Right atrium auricular region (tissue), 2 donors: ENCODE measurements at places on chromosomes 12 and 14. TPM values are rescaled to one million over a fixed set of nuclear protein-coding genes. Genes with fewer than 3 reads are reported as not detected.

DNA sequence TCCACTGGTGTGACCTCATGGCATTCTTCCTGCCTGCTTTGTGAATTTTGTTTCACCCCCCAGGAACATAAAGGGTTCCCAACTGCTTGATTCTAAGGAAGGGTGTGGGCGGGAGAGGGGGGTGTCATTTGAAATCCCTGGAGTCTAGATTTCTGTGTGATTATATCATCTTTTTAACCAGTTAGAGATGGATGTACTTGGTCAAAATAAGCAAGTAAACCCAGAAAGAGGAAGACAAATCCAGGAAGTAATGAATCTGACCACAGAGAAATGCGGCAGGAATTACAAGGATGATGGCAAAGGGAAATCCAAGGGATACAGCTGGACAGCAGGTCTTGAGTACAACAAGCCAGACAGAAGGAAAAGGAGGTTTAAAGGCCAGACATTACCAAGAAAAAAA lies 38.9 kb downstream of the DMAC2L start:
- DNase-seq: no peak

TRHDE gene
- total RNA-seq: 3.4 TPM

IFNG-AS1 gene
- total RNA-seq: not detected

DNA sequence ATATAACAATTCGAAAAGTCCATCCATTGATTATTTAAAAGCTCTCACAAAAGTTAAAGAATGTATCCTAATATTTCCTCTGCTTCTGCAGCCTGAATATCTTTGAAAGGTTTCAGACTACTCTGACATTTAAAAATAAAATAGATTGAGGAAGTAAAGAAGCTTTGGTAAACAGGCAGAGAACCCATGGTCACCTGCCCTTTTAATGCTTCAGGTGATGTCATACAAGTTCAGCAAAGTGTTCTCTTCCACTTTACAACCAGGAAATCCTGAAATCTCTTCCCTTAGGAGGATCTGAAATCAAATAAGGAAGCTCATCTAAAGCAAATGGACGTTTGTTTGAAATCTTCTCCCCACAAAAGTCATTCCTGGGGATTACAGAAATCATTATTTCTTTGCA lies 322.4 kb downstream of the PDZRN4 start:
- DNase-seq: no peak

DNA sequence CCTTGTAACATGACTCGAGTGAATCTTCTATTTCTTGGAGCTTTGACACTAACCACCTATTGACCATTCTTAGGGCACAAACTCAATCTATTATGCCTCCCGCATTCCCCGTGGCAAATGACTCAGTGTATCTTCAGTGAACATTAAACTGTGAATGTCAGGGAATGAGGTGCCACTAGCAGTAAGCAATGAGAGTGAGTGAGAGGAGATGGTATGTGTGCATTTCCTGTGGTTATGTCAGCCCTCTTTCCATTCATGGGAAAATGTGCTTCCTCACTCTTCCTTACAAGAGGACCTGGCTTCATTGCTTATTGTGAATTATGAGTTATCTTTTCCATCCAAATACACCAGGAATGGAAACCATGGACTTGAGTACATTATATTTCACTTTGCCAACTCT lies 229.2 kb downstream of the EMP1 start:
- DNase-seq: no peak

- DNase-seq: peak; percentile 40
Observed at GRCh38 chr14:105845725-105846309, 319.4 kb downstream of the TMEM121 start.

JPH4 gene
- total RNA-seq: 0.39 TPM

- no peak for DNase-seq
Observed at GRCh38 chr14:96792003-96792402, 5.2 kb upstream of the VRK1 start.

UNC119B gene
- total RNA-seq: 8.9 TPM

DNA sequence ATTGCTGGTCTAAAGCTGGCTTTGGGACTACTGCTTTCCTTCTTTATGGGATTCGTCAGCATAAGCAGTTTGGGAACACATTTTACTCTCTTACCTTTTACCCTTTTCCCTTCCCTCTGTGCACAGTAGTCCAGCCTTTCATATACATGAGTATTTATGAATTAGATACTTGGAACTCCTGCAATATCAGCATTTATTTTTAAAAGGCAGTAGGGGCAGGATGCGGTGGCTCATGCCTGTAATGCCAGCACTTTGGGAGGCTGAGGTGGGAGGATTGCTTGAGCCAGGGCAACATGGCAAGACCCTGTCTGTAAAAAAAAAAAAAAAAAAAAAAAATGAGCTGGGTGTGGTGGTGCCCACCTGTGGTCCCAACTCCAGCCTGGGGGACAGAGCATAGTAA lies 3.0 kb downstream of the NUBPL start:
- no peak for DNase-seq

SLCO1B1 gene
- not detected for total RNA-seq

DNA sequence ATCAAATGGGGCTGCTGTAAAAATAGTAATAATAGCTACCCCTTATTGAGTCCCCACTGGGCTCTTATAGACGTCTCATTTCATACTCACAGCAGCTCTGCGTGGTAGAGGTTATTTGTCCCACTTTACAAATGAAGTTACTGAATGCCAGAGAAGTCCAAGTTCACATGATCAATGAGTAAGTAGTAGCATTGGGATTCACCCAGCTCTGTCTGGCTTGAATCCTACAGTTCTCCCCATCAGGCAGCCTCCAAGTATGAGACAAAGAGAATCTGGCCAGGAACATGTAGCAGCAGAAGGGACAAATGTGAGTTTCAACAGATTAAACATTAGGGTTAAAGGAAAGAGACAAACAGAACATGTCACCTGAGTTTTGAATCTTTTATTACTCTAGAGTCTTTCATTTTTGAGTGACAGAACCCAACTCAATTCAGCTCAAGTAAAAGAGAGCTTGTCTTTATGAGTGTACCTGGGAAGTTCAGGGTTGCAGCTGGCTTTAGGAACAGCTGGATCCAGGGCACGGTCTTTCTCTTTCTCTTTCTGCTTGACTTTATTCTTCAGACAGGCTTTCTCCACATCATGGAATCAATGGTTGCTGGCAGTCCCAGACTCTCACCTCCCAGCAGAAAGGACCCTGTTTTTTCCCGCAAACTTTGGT lies 64.1 kb upstream of the JDP2 start:
- DNase-seq: no peak

GRCh38 chr14:87566991-87567390 lies 426.0 kb downstream of the GALC start:
- DNase-seq: no peak

GRCh38 chr14:51653079-51653774 lies 1.5 kb downstream of the FRMD6 start:
- DNase-seq: no peak

PTPRQ gene
- 17.6 TPM for total RNA-seq

PIWIL1 gene
- total RNA-seq: not detected

STAC3 gene
- 0.59 TPM for total RNA-seq

DNA sequence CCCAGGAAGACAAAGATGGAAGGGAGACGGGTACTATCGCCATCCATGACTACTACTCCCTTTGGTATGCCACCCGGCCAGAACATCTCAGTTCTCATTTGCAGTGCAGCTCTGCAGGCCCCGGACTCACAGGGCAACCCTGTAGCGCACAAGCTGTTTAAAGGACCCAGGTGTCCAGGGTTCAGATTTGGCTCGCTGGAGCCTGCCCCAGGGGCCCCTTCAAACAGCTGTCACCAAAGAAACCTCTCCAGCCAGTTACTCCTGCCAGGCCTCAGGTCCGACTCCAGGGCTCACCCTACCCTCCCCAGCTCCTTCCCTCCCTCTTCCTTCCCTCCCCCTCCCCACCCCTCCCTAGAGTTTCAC lies 5.5 kb upstream of the CHD4 start:
- DNase-seq: no peak

GRCh38 chr14:21039585-21040369 lies 2.4 kb upstream of the RNASE7 start:
- DNase-seq: no peak

DNA sequence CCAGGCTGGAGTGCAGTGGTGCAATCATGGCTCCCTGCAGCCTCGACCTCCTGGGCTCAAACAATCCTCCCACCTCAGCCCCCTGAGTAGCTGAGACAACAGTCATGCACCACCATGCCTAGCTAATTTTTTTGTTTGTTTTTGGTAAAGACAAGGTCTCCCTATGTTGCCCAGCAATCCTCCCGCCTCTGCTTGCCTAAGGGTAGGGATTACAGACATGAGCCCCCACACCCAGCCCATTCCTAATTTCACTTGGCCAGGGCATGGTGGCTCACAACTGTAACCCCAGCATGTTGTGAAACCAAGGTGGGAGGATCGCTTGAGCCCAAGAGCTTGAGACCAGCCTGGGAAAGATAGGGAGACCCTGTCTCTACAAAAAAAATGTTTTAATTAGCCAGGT lies 9.1 kb downstream of the DAD1 start:
- no peak for DNase-seq

GRCh38 chr12:66516133-66516532 lies 162.7 kb downstream of the GRIP1 start:
- DNase-seq: no peak

DNA sequence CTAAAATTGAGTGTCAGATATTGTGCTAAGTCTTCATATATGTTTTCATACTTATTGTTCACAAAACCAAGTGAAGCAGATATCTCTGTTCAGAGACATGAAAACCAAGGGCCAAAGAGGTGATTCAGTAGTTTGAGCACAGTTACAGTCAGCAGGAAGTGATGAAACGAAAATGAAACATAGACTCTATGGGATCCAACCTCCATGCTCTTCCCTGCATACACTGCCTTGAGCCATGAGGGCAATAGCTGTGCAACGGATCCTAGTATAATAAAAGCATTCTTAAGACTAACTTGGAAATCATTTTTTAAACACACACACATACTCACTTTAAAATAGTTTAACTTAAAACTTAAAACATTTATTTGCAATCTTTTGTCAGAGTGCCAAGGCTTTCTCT lies 27.9 kb downstream of the ESR2 start:
- no peak for DNase-seq

HNRNPA1 gene
- 237 TPM for total RNA-seq

DNA sequence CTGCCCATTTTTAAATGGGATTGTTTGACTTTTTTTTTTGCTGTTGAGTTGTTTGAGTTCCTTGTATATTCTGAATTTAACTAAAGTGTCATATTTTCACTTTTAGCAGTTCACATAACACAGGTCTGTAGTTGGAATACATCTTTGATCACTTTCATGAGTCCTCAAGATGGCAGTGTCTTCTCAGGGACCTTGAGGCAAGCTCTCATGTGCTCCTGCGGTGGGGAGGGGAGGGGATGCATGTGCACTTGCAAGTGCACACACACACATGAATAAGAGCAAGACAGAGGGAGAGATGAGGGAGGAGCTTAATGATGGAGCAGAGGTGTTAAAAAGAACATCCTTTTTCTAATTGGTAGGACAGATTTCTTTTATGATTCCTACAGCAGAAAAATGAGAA lies 291.4 kb upstream of the OR4E1 start:
- DNase-seq: no peak

GRCh38 chr14:71466946-71467345 lies 465.3 kb upstream of the RGS6 start:
- DNase-seq: no peak

GRCh38 chr14:67426161-67426560 lies 14.2 kb upstream of the PLEK2 start:
- no peak for DNase-seq

DNA sequence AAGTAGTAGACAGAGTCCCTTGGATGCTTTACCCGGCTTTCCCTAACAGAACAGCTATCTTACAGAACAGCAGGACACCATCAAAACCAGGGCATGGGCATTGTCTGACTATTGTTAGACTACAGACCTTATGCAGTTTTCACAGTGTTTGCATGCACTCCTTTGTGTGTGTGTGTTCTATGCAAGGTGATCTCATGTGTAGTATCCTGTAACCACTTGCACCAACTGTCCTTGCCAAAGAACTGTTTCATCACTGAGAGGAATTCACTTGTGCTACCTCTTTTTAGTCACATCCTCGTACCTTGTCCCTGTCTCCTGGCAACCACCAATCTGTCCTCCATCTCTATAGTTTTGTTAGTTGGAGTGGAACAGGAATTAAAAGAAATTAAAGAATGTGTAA lies 183.6 kb upstream of the PZP start:
- DNase-seq: no peak

KLHL33 gene
- total RNA-seq: 0.35 TPM

GRCh38 chr12:64147011-64147631 lies 75.0 kb downstream of the KICS2 start:
- DNase-seq: no peak

- DNase-seq: no peak
Observed at GRCh38 chr12:131448254-131448795, 262.6 kb upstream of the SFSWAP start.

DNA sequence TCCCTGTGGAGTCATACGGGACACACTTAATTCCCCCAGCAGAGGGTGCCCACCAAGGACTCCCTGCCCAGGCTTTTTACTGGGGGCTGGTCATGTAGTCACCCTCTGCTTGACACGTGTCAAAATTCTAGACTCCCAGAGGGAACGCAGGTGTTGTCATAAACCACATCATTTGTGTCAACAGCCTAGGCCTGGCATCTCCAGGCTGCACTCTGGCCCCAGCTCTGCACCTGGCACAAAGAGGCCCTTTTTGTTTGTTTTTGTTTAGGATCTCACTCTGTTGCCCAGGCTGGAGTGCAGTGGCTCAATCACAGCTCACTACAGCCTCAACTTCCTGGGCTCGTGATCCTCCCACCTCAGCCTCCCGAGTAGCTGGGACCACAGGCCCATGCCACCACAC lies 21.1 kb downstream of the BRI3BP start:
- DNase-seq: no peak

STK38L gene
- total RNA-seq: 65.9 TPM

GRCh38 chr14:52455291-52456088 lies 96.8 kb downstream of the TXNDC16 start:
- no peak for DNase-seq

DNA sequence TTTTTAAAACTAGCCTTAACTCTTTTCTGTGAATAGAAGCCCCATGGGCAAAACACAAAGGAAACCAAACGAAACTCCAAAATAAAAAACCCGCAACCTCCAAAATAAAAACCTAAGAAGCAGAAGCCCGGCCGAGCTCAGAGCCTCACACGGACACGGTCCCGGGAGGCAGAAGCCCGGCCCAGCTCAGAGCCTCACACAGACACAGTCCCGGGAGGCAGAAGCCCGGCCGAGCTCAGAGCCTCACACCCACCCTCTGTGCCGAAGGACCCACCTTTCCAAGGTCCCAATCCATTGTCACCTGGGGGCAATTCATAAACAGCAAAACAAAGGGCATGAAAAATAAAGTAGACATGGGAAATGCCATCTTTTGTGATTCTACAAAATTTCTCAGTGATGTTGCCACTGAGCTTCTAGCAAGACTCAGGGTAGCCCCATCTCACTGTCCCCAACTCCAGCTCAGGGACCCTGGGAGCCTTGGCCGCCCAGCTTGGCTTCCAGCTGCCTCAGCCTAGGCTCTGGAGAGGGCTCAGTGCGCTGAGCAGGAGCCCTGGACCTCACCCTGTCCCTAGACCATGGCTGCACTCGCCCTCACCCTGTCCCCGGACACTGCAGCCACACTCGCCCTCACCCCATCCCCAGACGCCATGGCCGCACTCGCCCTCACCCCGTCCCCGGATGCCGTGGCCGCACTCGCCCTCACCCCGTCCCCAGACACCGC lies 82.2 kb downstream of the GALNT9 start:
- no peak for DNase-seq
